ENCODE measurements at places on chromosomes 2 and 18.
A peak's percentile ranks its signal among the peaks of the same experiment; 100 is the strongest.

GRCh38 chr2:234116010-234116409, 65.5 kb downstream of the SPP2 start:
- no peak for DNase-seq

DNA sequence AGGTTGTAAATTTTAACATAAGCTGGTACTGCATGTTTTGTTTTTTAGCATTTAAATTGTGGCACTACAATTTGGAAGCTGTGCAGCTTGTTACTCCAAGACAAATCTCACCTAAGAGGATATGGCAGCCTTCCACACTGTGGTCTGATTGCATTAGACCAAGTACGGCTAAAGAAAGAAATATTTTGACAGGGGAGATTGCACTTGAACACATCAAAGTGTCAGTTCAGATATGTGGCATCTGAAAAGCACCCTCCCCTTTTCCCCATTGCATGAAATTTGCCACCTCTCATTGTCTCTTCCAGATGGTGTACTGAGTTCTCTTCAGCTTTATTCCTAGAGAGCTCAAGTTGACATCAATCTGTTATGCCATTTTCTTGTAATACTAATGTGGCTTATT, 295.9 kb downstream of the ERBB4 start:
- DNase-seq = no peak

GRCh38 chr18:46754188-46754587, 2.7 kb downstream of the ST8SIA5 start:
- DNase-seq = no peak

DNA sequence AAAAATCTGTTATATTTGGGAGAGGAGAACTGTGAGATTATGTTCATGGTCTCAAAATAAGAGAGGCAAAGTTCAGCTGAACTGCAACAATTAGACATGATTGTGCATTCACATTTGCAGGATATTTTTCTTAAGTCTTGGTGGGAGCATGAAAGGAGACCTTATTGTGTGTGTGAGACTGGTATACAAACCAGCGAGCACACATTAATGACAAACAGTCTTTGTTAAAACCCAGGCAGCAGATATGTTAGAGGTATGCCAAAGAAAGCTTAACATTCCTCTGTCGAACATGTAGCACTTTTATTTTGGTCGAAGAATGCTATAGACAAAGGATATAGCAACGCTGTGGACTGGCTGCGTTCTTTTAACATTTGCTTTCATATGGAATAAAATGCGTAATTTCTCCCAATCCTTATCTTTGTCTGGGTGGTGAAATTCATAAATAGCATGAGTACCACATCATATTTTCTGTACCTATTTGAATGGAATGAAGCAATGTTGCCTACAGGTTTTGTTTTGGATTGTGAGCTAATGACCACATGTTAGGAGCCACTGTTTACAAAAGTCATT, 88.4 kb downstream of the ICOS start:
- no peak for DNase-seq

- DNase-seq = no peak
Measured at GRCh38 chr18:7025194-7025593, 92.4 kb downstream of the LAMA1 start.

GRCh38 chr2:30366199-30366691, 80.8 kb upstream of the LCLAT1 start:
- DNase-seq = peak; percentile 41

GRCh38 chr2:34012715-34013302, 413.7 kb upstream of the FAM98A start:
- DNase-seq = peak; percentile 26

GRCh38 chr2:200042102-200042735, 86.8 kb downstream of the MAIP1 start:
- DNase-seq = no peak

GRCh38 chr2:6966446-6966940, 49.3 kb downstream of the RNF144A start:
- no peak for DNase-seq

GRCh38 chr2:193373120-193373519, 1178.4 kb upstream of the TMEFF2 start:
- DNase-seq = no peak

DNA sequence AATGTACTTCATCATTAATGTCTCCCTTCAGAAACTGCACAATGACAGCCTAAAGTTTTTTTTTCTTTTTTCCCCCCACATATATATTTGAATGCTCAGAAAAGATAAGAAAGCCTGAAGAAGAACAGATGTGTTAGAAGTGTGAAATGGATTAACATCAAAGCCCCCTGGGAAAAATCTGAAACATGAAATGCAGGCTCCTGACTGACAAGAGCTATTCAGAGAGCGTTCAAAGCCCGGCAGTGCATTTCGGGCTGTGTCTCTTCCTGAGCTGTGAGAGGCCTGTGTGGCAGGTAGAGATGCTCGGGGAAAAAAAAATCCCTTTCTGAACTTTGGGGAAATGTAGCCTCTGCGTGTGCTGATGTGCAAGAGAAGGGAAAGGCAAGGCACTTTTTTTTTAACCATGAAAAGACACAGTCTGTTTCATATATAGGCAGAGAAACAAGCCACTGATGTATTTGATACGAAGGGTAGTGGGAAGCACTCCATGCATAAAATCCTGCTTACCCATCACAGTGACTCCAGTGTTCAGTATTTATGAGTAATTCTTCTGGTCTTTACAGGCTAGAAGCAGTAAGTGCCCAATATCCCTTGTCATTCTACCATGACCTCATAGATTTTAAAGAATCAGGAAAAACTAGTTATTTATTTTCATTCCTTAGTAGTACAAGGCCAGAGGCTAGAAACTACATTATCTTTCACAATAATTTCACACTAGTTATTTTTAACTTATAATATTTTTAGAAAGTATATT, 1574.2 kb upstream of the PIK3C3 start:
- DNase-seq = no peak

DNA sequence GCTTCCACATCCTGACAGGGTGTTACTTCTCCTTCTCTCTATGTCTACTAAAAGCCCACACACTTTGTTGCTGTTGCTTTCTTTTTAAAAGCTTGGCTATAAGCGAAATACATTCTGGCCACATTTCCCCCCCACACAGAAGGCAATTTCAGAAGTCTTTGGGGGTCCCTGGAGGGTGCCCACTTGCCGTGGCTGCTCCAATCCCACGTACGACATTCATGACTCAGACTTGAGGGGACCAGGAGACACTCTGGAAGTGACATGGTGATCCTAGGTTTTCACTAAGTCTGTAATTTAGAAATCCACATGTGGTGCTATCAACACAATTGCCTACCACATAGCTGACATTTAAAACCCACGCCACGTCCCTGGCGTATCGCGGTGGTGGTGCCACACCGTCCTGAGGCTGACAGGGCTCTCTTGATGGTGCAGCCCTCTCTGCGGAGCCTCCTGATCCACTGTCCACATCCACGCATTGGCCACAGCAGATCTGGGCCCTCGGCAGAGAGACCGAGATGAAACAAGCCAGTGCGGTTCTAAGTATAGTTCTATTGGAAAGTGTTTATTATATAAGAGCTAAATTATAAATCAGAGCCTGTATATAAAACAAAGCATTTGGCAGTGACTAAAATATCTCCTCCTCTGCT, 42.4 kb downstream of the CYP27C1 start:
- no peak for DNase-seq

- DNase-seq = no peak
Measured at GRCh38 chr2:146392631-146393030, 1452.2 kb upstream of the ACVR2A start.

DNA sequence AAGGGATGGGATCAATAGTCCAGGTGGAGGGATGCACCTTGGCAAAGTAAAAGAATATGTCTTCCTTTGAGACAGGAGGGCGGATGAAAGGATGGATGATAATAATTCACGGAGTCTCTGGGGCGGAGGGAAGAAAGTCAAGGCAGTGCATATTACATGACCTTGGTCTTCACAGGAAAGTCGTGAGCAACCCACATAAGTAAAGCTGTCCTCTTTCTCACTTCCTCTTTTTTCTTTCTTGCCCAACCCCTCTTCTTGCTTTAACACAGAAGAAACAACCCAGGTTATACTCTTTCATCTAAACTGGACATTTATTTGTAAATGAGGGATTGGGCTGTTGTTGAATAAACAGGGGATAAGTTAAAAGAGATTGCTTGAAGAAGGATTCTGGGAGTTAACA, 168.7 kb upstream of the SKOR2 start:
- no peak for DNase-seq

GRCh38 chr2:26000561-26001082, 18.3 kb upstream of the KIF3C start:
- no peak for DNase-seq

GRCh38 chr18:64271246-64271645, 122.4 kb upstream of the LINC00305 start:
- no peak for DNase-seq

DNA sequence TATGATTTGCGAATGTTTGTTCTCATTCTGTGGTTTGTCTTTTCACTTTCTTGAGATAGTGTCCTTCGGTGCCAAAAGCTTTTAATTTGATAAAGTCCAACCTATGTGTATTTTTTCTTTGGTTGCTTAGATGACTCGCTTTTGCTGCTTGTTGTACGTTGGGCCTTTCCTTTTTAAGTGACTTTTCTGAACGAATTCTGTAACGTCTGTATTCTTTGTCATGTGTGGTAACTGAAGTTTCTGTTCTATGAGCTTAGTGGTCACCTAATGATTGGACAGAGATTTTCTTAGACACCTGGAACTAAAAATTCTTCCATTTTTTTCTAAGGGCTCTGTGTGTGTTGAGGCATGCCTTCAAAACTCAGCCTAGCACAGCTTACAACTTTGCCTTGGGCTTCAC, 19.6 kb upstream of the PROKR1 start:
- no peak for DNase-seq

- no peak for DNase-seq
Measured at GRCh38 chr2:236308855-236309668, 44.9 kb upstream of the ASB18 start.

DNA sequence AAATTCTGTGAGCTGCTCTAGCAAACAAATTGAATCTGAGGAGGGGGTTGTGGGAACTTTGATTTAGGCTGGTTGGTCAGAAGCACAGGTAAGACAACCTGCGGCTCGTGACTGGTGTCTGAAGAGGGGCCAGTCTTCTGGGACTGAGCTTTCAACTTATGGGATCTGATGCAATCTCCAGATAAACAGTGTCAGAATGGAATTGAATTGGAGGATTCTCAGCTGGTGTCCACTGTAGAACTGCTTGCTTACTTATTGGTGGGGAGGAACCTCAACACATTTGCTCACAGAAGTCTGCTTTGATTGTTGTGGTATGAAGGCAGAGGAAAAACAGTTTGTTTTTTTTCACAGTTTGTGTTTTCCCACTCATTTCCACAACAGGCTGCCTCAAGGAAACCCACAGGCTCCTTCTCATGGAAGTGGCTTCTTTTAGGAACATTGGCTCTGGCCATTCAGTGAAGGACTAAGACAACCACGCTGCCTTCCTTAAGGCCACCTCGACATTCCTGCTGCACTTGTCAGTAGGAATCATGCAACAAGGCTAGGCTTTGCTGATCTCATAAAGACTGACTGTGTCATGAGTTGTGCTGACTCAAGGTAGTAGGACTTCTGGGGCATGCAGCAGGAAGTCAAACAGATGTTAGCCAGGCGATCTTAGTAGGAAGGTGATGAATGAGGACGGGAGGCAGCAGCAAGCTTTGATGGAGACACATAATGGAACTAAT, 104.7 kb downstream of the TSN start:
- no peak for DNase-seq

GRCh38 chr18:5894611-5895298, 567 bp downstream of the TMEM200C start:
- DNase-seq = no peak

DNA sequence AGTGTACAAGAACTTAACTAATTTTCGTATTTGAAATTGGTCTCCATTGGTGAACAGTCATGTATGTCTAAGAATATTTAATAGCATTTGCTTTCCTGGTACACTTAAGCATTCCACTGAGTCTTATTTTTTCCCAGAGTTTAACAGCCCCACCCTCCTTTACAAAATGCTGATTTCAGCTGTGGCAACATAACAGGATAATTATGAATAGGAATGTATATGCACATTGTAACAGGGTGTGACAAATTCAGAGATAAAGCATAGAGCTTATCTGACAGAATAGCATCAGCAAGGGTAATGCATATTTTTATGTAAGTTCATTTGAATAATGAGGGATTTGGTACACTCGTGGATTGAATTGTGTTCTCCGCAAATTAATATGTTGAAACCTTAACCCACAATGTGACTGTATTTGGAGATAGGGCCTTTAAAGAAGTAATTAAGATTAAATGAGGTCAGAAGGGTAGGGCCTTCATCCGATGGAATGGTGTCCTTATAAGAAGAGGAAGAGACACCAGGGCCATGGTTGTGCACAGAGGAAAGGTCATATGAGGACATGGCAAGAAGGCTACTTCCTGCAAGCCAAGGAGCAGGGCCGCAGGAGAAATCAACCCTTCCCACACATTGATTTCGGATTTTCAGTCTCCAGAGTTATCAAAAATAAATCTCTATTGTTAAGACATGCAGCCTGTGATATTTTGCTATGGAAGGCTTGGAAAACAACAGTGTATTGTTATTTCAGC, 439.7 kb upstream of the CDH20 start:
- no peak for DNase-seq

DNA sequence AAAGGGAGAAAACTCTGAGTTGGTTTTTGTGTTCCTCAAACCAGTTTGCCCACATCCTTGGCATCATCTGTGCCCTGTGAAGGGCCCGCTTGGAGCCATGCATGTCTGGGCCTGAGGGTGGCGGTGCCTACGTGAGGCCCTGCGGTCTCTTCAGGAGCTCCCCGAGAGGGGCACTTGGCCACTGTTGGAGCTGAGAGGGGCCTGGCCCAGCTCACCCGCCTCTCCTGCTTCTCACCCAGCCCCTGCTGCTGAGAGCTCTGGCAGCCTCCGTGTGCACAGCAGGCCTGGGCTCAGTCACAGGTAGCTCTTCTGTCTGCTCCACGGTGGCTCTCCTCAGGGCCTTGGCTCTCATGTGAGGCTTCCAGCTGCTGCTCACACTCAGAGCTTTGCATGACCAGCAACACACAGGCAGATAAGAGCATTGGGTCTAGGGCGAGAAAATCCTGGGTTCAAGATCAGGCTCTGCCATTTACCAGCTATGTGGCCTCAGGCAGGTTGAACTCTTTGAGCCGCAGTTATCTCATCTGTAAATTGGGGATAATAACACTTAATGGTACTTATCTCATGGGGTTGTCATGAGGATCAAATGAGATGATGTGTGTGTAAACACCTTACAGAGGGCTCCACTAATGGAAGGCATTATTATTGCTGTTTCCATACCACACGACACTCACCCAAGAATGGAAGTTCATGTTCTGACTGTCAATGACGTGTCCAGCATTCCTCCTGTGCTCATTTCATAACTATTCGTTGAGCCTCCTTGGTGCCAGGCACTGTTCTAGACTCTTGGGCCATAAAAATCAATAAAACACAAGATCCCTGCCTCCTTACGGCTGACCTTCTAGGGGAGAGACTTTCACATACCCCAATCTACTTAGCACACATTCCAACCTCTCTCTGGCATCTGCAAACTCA, 41.6 kb upstream of the PLB1 start:
- no peak for DNase-seq

GRCh38 chr2:176583607-176584006, 314.4 kb downstream of the MTX2 start:
- no peak for DNase-seq
